ENCODE measurements at places on chromosomes 1 and 21.

DNA sequence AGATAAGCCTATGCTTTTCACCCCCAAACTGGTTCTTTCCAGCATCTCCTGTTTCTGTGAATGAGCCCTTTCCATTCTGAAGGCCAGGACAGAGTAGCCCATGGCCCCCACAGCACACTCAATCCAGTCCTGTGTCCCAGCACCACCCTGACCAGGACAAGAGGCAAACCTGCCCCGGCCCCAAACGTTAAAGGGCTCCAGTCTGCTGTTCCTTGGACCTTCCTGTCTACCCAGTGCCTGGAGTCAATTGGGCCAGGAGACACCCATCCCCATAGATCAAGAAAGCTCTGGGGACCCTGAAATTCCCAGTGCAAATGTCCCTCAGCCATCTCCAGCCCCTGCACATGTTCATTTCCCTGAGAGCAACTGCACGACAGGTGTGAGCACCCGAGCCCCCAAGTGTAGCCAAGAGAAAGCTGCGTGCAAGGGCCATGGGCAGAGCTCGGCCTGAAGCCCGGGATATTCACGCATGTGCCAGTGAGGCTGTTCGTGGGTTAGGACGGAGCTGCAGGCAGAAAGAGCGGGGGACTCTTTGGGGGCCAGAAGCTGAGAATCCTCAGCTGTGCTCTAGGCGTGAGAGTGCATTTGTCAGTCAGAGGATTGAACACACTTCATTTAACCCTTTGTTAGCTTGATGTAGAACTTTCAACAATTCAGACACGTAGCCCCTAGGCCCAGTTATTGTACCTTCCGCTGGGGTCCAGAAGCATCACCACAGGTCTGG, 4.2 kb upstream of the RIPK4 start:
- peaks cover 21% of the 10 kb centered on the region for H3K4me1 ChIP-seq
- H3K36me3 ChIP-seq: peaks cover 2% of the 10 kb centered on the region
- H3K4me3 ChIP-seq: no peak overlapping the region
- DNase-seq: no peak
- peaks cover 51% of the 10 kb centered on the region for H3K27me3 ChIP-seq

GRCh38 chr1:161082996-161083747, 6.2 kb downstream of the NECTIN4 start:
- no peaks in the 10 kb centered on the region for H3K36me3 ChIP-seq
- no peaks in the 10 kb centered on the region for H3K27me3 ChIP-seq
- no peak overlapping the region for H3K27ac ChIP-seq
- no peaks in the 10 kb centered on the region for H3K4me1 ChIP-seq
- no peak overlapping the region for H3K4me3 ChIP-seq

- H3K4me3 ChIP-seq: no peak overlapping the region
- no peak for DNase-seq
- H3K27me3 ChIP-seq: no peaks in the 10 kb centered on the region
Measured at GRCh38 chr1:240254006-240254405, 162.3 kb downstream of the FMN2 start.

DNA sequence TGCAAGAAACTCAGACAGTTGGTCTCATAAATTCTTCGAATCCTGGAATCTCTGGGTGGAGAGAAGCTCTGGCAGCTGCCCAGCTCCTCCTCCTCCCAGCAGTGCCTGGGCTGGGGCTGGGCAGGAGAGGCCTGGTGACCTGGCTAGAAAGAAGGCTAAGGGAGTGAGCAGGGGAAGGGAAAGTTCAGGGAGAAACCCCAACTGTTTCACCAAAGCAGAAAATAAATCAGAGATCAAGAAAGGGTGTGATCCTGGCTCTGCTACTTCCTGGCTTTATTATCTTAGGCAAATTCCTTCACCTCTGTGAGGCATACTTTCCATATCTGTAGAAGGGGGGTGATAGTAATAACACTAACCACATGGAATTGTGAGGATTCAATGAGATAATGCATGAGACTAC, 8.8 kb upstream of the COL16A1 start:
- H3K27me3 ChIP-seq: peaks cover 42% of the 10 kb centered on the region
- H3K4me3 ChIP-seq: no peak overlapping the region
- DNase-seq: no peak
- H3K4me1 ChIP-seq: peaks cover 18% of the 10 kb centered on the region

All from activated CD4-positive, alpha-beta memory T cell treated with anti-CD3 and anti-CD28 coated beads for 36 hours (primary cell).